ENCODE measurements at places on chromosomes 1 and 21.

DNA sequence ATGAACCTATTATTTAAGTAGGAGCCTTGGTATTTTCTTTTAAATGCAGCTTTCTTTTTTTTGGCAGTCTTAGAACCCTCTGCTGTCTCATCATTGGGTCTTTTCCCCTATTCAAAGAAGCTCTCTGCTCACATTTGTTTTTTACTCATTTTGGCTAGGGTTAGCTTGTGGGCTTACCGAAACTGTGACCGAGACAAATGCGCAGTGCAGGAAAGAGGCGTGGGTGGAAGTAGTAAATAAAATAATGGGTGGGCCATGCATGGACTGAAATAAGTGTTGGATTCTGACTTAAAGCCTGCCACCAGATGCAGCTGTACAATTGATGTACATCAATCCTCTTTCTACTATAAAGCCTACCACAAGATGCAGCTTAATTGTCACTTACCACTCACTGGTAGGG, 14.7 kb downstream of the XPR1 start:
- no peak for DNase-seq

DNA sequence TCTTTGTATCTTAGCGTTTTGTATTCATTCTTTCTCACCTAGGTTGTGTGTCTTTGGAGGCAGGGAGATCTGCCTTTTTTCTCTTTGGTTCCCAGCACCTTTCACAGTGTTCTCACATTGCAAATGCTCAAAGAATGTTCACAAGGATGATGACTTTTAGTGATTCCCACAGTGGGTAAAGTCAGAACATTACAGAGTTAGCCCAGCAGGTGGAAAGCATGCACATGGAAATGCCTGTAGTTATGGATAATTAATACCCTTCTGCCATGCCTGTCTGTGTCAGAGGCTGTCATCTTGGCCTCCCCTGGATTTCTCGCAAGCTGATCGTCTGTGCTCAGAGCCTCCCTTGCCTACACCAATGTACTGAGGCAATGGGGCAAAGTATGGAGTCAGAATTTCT, 458.9 kb downstream of the LMO4 start:
- no peak for DNase-seq

GRCh38 chr1:92310185-92310597, 11.3 kb downstream of the RPAP2 start:
- DNase-seq, result no peak

GRCh38 chr1:33047839-33048305, 11.2 kb upstream of the AK2 start:
- DNase-seq, result no peak

GRCh38 chr1:199859491-199859933, 168.0 kb upstream of the NR5A2 start:
- no peak for DNase-seq

DNA sequence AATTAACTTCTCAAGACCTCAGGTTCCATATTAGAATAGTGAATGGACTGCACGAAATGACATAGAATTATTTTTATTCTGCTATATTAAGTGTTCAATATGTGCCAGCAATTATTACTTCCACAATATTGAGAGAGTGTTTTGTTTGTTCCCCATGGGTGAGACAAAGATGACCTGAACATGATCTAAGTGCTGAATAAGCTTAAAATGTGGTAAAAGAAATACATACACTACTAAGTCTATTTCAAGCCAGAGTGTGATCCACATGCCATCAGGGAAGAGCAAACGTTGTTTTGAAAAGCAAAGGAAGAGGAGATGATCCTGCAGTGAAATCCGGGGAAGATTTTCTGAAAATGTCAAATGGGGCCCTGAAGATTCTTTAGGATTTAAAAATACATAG, 59.8 kb upstream of the RUNX1 start:
- no peak for DNase-seq

DNA sequence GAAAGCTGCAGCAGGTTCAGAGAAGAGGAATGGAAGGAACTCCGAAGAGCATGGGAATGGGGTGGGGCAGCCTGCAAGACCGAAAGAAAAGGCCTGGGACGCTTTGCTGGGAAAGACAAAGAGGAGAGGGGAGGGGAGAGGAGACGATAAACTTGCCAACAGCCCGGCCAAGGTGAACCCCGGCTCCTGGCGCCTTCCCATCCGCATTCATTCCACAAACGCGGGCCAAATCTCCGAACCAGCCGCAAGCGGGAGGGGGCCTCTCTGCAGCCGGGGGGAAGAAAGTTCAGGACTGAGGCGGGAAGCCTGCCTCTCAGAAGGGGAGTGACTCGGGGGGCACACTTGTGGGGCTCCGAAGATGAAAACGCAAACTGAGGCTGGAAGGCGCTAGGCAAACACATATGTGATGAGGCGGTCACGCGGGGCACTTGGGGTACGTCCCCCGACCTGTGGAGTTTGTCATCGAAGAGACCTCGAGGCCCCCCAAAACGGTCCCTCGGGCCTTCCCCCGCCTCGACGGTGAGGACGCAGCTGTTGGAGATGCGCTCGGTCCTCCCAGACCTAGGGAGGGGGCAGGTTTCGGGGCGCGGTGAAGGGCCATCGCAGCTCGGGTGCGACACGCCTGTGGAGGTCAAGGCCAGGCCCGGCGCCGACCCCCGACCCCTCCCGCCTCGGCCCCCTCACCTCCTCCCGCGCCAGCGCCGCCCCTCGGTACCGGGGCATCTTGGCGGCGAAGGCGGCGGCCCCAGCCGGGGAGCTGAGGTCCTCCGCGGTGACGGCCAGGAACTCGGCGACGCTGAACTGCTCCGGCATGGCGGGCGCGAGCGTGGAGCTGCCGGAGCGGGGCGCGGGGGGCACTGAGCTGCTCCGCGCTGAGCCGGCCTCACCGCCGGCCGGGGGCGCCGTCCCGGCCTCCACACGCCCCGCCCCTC, at the start of gene ASAP3:
TSS of gene ASAP3 (minus strand) at position 859 of the 932 bp plus-strand sequence. CDS start at position 813, 46 bp downstream.
- DNase-seq, result peak; percentile 88

GRCh38 chr1:19096036-19096833, 113.8 kb downstream of the UBR4 start:
- no peak for DNase-seq

- DNase-seq, result no peak
Observed at GRCh38 chr1:66000033-66000637, 207.4 kb downstream of the PDE4B start.

DNA sequence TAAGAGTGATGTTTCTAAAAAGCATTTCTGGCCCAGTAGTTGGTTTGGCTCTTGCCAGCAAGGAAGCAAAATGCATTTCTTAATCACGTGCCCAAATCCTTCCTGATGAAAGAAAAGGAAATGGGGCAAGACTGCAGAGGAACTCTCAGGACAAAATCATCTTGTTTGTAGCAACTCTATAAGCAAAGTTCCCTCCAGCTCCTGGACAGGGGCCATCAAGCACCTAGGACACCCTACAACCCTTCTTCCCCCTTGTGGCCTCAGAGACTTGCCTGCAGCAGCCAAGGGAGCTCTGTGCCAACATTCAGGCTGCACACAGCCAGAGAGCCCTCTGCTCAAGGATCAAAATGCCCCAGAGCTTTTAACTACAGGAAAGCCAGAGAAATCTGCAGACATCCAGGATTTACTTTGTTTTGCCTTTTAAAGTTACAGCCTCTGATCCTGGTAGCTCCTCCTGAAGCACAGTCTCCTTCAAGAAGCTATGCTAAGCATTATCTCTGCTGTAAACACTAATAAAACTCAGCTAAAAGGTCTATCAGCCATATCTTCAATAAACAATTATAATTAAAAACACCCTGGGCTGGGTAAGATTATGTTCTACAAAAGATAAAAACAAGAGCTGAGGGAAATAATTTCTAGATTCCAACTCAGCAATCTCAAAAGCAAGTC, 105.0 kb downstream of the KIAA0319L start:
- peak; percentile 40 for DNase-seq

DNA sequence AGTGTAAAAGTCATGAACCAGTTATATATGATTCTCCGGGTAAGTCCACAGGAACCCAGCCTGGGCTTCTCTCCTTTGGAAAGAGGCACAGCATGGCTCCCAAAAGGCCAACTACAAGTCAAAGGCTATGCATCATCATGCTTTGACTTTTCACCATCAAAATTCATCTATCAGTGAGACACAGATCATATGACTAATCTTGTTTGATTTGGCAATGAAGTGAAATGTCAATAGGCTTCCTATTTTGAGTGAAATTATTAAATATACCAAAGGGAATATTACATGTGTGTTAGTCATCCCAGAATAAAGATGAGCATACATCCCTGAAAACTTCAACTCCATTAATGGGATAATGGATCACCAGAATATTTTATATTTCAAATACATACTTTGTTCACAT, 83.5 kb upstream of the ADGRL2 start:
- no peak for DNase-seq

DNA sequence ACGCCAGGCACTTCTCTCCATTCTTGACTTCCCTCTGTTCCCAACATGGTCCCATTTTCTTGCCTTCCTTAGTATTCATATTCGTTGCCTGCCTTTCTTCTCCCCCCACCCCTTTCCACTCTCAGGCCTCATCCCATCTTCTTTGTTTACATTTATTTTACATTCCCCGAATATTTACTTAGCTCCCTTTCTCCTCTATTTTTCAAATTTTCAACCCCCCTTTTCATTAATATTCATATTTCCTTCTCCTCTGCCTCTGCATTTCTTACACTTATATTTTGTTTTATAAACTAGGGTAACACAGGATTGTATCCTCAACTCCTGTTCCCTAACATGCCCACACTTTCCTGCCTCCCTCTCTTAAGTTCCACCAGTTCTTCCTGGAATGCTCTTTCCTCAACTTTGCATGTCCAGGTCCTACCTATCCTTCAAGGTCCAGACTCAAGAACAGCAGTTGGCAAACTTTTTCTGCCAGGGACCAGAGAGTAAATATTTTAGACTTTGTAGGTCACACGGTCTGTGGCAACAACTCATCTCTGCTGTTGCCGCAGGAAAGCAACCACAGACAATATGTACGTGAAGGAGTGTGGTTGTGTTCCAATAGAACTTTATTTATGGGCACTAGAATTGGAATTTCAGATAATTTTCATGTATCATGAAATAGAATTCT, 29.8 kb upstream of the A3GALT2 start:
- DNase-seq, result no peak

GRCh38 chr1:3000214-3000613, 21.1 kb upstream of the ACTRT2 start:
- DNase-seq, result peak; percentile 19

DNA sequence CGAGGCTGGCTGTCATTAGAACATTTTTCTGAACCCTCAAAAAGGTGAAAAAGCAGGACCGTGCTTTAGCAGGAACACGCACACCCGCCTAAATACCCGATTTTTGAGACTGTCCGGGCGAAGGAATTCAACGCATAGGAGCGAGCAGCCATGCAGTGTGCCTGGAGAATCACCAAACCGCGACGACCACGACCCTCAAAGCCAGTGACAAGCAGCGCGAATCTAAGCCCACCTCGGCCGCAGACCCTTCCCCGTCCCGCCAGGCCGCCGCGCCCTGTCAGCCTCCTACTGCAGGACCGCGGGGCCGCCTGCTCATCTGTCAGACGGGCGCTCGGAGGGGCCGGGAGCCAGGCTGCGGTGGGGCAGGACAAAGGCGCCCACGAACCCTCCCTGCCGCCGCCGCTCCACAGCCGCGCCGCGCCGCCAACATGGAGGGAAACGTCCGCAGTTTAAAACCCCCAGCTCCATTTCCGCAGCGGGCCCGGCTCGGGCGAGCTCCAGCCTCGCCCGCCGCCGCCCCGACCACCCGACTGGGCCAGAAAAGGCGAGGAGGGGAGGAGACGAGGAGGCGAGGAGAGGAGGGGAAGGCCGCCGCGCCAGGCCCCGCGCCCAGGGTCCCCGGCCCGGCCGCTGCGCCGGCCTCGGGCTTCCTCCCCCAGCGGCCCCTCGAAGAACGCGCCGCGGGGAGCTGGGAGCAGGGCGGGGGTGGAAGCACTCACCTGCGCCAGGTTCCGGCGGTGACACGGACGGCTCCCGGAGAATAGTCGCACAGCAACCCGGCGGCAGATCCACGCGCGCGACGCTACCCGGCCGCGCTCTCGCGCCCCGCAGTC, at the start of gene LBR:
TSS of gene LBR (minus strand) at position 804 of the 833 bp plus-strand sequence. CDS start 3,963 bp downstream, outside the sequence.
- DNase-seq, result no peak

- no peak for DNase-seq
Observed at GRCh38 chr1:184905601-184906322, 68.5 kb downstream of the NIBAN1 start.

- DNase-seq, result no peak
Observed at GRCh38 chr1:220487297-220487820, 40.6 kb upstream of the MARK1 start.

- no peak for DNase-seq
Observed at GRCh38 chr21:44377922-44378645, 24.7 kb downstream of the TRPM2 start.

DNA sequence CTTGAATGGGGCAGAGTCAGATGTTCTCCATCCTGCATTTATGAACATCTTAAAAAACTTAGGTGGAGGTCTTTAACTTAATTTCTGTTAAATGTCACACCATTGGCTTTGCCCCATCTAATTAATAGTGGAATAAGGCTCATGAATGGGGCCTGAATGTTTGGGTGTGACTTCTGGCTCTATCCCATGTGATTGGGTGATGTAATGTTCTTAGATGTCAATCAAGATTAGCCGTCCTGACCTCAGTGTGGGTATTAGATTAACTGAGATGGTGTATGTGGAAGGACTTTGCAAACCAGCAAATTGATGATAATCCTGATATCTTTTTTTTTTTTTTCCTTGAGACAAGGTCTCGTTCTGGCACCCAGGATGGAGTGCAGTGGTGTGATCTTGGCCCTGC, 38.1 kb downstream of the C1orf21 start:
- no peak for DNase-seq

GRCh38 chr1:78603206-78603605, 17.0 kb upstream of the IFI44L start:
- DNase-seq, result no peak

DNA sequence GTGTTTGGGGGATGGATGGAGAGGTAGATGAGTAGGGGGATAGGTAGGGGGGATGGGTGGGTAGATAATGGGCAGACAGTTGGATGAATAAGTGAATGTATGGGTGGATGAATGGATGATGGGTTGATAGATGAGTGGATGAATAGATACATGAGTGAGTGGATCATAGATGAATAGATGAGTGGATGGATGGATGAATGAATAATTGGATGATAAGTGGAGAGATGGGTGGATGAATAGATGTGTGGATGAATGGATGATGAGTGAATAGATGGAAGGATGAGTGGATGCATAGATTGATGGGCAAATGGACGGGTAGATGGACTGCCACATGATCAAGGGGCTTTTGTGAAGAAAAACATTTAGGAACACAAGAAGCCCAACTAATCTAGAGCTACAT, 133.3 kb upstream of the F3 start:
- no peak for DNase-seq

Measured in right hindlimb (tissue), 1 donor.